ENCODE measurements at places on chromosomes 5 and 9.

- DNase-seq: no peak
Observed at GRCh38 chr9:89667726-89668125, 62.9 kb downstream of the GADD45G start.

GRCh38 chr5:159223469-159223868 lies 14.1 kb upstream of the RNF145 start:
- DNase-seq: no peak

- DNase-seq: no peak
Observed at GRCh38 chr9:22817181-22817580, 370.6 kb downstream of the DMRTA1 start.

DNA sequence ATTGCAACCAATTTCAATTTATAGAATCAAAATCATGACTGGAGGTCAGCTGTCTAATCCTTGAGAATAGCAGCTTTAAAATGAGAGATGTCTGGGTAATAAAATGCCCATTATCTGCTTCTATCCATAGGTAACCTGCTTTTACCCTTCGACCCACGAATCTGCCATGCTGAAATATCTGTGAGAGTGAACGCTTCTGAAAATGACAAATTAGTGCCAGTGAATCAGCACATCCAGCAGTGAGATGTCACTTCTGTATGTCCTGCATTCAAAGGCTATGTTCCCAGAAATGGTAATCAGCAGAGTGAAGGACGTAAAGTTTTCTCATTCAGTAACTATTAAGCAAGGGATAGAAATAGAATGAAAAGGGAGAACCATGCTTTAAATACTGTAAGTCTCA lies 532.4 kb upstream of the ITGA1 start:
- DNase-seq: no peak

DNA sequence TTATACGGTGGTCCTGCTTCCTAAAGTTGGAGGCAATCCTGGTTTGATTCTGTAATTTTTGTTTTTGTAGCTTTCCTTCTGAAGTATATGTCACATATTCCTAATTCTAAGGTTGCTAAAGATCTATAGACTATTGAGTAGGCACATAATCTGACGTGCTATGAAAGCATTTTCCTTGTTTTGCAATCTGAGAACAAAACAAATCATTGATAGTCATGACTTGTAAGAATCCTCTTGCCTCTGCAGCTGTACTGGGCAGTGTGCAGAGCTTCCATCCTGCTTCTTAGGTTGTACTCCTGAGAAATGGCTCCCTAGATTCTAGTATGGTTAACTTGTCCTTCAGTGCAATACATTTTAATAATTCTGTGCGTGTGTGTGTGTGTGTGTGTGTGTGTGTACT lies 35.4 kb downstream of the SEMA6A start:
- no peak for DNase-seq

- DNase-seq: no peak
Observed at GRCh38 chr5:10018201-10019069, 231.3 kb downstream of the ATPSCKMT start.

- no peak for DNase-seq
Observed at GRCh38 chr9:129291041-129291501, 113.0 kb upstream of the IER5L start.

DNA sequence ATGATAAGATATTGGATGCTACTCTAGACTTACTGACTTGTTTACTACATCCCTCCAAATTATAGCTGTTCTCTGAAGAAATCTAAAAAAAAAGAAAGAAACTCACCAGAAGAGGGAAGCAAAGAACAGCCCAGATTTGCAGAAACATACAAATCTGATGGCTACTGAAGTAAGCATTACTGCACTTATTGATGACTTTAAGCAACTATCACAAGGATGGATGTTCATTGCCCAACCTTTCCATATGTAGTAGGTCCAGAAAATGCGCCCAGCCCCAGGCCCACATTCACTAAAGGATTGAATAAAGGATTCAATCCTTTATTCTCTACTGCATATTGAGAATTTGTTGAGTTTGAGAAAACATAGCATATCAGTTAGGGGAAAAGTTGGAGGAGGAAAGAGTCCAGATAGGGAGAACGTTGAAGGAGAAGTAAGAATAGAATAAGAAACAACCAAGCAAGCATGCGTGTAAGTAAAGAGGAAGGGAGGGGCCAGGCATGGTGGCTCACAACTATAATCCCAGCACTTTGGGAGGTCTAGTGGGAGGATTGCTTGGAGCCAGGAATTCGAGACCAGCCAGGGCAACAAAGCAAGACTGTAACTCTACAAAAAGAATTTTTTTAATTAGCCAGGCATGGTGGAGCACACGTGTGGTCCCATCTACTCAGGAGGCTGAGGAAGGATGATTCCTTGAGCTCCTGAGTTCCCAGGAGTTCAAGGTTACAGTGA lies 33.8 kb upstream of the DTWD2 start:
- DNase-seq: no peak

GRCh38 chr5:43041110-43041668 lies 1.1 kb upstream of the ANXA2R start:
- DNase-seq: no peak

- no peak for DNase-seq
Observed at GRCh38 chr5:67166460-67167285, 29.9 kb downstream of the CD180 start.

DNA sequence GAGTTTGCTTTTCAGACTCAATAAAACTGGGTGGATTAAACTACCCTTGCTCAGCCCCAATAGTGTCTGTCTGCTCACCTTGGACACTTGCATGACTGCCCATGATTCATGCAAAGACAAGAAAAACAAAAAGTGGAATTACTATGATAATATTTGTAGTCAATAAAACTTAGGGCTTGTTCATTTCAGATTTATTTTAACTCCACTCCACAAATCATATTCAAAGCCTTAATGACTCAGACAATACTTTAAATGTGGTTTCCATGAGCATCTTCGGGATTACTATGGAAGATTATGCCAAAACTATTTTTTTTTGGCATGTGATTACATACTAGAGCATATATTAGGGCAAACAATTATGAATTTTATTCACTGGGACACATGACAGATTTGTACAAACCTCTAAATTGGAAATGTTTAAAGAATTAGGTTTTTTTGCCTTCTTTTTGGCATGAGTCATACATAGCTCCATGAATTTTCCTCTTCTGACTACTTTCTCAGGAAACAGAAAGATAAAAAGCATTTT lies 468.9 kb downstream of the ACTL7B start:
- DNase-seq: no peak

DNA sequence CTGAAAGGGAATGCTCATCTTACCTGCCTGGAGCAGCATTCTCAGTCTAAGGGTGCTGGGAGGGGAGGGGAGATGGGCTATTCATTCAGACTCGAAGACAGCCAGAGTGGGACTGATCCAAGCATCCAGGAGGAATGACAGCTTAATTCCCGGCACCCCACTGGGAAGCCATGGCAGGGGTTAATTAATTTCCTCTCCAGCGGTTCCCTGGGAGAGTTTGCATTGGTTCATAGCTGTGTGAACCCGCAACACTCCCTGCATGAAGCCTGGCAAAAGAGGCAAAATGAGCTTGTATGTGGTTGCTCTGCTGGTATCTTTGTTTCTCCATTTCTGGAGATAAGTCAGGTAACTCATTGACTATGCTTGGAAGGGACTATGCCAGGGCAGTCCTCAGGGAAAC lies 401.0 kb upstream of the SLC24A2 start:
- no peak for DNase-seq

- no peak for DNase-seq
Observed at GRCh38 chr9:120989065-120989464, 61.0 kb downstream of the C5 start.

DNA sequence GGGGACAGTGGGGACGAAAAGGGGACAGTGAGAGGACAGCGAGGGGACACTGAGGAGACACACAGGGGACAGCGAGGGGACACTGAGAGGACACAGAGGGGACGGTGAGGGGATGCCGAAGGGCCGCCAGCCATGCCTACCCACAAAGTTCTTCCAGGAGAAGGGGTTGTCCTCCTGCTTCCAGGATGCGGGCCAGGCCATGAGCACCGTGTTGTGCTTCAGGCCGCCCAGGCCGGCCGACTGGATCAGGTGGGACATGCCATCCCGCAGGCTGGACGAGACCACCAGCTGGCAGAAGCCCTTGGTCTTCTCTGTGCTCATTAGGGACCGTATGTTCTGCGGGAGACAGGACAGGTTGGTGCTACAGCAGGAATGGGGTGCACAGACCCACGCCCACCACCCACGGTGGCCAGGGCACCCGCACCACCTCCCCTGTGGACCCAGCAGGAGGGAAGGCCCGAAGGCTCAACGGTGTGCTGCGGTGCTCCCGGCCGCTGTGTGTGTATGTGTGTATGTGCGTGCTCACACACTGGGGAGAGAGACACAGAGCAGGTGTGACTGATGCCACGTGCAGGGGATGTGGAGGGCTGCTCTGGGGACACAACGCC lies 46.6 kb downstream of the SLC12A7 start:
- no peak for DNase-seq

DNA sequence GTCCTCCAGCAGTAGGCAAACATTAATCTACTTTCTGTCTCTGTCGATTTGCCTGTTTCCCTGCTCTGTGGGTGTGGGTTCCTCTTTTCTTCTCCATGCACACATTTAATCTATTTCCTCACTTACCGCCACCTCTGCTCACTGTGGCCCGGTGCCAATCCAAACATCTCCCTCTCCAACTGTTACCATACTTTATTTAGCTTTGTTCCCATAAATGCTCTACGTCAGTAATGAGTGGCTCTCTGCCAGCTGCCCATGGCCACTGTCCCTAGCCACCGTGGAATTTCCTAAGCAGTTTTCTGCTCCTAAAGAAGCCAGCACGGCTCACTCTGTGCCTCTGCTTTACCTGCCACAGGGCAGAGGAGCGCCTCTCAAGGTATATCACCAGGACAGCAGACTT lies 19.5 kb upstream of the GOLPH3 start:
- no peak for DNase-seq

DNA sequence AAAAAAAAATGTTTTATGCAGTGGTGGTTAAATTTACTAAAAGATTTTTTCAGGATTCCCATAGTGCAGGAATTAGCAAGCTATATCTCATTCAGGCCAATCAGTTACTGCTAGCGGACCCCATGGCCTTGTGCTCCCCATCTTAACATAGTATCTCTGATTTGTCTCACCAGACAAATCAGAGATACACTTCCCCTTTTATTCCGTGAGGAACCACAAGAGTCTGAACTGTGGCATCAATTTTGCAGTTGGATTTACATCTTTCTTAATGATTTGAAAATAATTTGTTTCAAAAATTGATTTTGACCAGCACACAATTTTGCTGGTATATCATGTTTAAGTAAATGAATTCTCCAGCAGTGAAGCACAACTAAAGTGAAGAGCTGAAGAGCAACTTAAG lies 17.9 kb downstream of the ITGA1 start:
- no peak for DNase-seq

DNA sequence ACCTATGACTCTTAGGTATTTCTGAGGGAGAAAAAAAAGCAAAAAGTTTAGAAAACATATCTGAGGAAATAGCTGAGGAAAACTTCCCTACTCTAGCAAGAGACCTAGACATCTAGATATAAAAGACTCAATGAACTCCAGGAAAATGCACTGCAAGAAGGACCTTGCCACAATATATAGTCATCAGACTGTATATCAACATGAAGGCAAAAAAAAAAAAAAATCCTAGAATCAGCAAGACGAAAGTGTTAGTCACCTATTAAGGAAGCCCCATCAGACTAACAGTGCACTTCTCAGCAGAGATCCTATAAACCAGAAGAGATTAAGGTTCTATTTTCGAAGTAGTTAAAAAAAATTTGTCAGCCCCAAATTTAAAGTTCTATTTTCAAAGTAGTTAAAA lies 166.2 kb downstream of the TMEM38B start:
- DNase-seq: no peak

GRCh38 chr5:168798065-168799023 lies 219.2 kb upstream of the PANK3 start:
- no peak for DNase-seq
